ENCODE measurements at places on chromosomes 2 and 18. TPM values are rescaled to one million over a fixed set of nuclear protein-coding genes. Genes with fewer than 3 reads are reported as not detected.

DNA sequence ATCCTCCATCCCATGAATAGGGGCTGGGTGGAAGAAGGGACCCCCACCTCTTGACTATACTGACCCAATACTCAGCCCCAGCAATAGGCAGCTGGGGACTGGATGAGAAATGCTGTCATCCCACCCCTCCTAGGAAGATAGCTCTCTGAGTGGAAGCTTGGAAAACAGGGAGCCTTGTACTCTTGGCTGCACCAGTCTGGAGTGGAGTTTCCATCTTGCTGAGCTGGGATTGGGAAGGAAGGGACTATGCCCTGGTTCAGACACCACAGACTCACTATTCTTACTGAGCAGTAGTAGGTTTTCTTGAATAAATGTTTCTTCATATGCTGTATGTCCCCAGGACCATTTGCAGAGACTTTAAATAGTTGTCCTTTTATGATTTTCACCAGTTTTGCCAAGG is 7.4 kb downstream of the DCAF17 start:
- no peaks in the 10 kb centered on the region for H3K4me1 ChIP-seq
- H3K27ac ChIP-seq: no peak overlapping the region
- no peak overlapping the region for H3K4me3 ChIP-seq

DNA sequence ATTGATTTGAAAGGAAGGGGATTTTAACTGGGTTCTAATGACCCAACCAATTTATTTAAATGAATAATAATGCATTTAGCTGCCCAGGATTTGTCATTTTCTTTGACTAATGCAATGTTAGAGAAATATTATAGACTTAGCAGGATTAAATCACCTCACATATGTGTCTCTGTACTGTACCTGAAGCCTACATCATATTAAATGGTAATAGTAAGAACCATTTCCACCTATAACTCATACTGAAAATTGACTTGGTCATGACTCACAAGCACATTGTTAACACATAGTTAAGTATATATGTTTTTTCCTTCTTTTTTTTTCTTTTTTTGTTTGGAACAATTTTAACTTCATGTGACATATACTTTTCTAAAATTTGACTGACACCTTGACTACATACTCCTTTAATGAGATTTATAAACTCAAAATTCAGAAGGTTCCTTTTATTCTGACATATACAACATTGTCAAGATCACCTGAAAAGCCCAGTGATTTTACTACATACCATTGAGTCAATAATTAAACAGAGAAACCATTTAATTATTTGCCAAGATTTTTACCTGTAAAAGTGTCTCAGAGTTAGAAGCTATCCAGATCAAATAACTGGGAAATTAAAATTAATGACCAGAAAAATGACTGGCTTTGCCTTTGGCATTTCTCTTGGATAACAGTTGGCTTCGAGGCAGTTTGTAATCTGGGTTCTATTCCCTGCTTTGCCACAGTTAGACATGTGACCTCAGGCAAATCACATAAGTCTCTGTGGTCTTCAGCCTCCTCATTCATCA is 58.8 kb upstream of the CDC42EP3 start:
- H3K27me3 ChIP-seq: no peaks in the 10 kb centered on the region
- H3K27ac ChIP-seq: no peak overlapping the region
- no peaks in the 10 kb centered on the region for H3K36me3 ChIP-seq
- no peaks in the 10 kb centered on the region for H3K4me1 ChIP-seq

DNA sequence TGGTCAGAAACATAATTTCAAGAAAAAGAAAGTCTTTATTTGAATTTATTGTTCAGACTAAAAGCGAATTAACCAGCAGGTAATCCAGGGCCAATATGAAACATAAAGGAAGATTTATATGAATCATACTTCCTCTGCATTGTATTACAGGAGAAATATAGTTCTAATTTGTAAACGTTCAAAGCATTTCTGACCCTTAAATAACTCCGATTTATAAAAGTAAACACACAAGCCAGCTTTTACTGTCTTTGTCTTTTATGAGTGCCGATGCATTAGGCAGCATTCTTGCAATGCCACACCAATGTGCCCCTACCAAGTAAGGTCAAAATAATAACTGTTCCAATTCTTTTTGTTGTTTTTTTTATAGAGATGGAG is 118.8 kb upstream of the RBBP8 start:
- no peak overlapping the region for H3K4me3 ChIP-seq
- DNase-seq: no peak
- no peak overlapping the region for H3K27ac ChIP-seq

GRCh38 chr2:49035481-49035880 is 118.8 kb downstream of the FSHR start:
- no peaks in the 10 kb centered on the region for H3K36me3 ChIP-seq
- no peaks in the 10 kb centered on the region for H3K4me1 ChIP-seq
- H3K4me3 ChIP-seq: no peak overlapping the region
- DNase-seq: no peak
- H3K27me3 ChIP-seq: no peaks in the 10 kb centered on the region
- no peak overlapping the region for H3K27ac ChIP-seq

Gene ANKRD62
- total RNA-seq: not detected

Gene EFHD1
- total RNA-seq: 73.5 TPM

DNA sequence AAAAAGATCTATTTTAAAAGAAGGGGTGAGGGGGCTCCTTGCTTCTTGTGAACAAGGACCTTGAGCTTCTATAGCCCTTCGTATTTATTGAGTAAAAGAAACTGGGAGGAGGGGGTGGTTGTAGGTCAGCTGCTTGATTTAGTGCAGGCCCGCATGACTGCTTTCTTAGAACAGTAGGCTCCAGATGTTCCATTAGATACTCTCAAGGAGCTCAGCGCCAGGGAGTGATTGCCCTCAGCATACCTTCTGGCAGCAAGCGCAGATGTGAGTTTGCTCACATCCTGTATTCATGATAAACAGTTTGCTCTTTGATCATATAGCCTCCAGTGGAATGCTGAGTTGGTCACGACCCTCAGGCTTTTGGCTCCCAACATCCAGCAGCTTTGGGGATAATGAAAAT is 108.9 kb upstream of the XPO1 start:
- H3K4me1 ChIP-seq: no peaks in the 10 kb centered on the region
- DNase-seq: no peak
- H3K4me3 ChIP-seq: no peak overlapping the region
- H3K36me3 ChIP-seq: no peaks in the 10 kb centered on the region

Gene TMEM198
- total RNA-seq: 2.3 TPM

Gene IAH1
- 72.2 TPM for total RNA-seq

Gene RHOB
- 38.9 TPM for total RNA-seq

GRCh38 chr18:12659904-12660605 is 2.1 kb upstream of the SPIRE1 start:
- no peak for DNase-seq
- H3K27me3 ChIP-seq: no peaks in the 10 kb centered on the region
- H3K36me3 ChIP-seq: no peaks in the 10 kb centered on the region
- peaks cover 7% of the 10 kb centered on the region for H3K4me1 ChIP-seq
- no peak overlapping the region for H3K4me3 ChIP-seq

DNA sequence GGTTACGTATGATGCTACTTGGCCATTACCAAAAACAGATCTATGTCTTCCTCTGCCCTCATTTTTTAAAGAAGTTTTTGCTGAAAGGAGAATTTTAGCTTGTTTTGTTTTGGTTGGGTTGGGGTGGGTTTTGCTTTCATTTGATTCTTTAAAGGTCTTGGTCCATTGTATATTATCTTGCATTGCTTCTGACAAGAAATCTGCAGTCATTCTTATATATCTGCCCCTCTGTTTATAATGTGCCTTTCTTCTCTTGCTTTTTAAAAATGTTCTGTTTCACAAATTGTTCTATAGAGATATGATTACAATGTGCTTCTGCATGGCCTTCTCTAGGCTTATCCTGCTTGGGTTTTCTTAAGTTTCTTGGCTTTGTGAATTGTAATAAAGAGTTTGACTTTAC is 660.6 kb downstream of the RNF144A start:
- H3K27me3 ChIP-seq: no peaks in the 10 kb centered on the region
- no peaks in the 10 kb centered on the region for H3K4me1 ChIP-seq
- no peak for DNase-seq

GRCh38 chr2:170313347-170313991 is 135.5 kb downstream of the MYO3B start:
- no peak overlapping the region for H3K4me3 ChIP-seq
- DNase-seq: no peak
- no peaks in the 10 kb centered on the region for H3K27me3 ChIP-seq
- H3K36me3 ChIP-seq: no peaks in the 10 kb centered on the region
- H3K4me1 ChIP-seq: no peaks in the 10 kb centered on the region

Gene CHST9
- total RNA-seq: 0.05 TPM

DNA sequence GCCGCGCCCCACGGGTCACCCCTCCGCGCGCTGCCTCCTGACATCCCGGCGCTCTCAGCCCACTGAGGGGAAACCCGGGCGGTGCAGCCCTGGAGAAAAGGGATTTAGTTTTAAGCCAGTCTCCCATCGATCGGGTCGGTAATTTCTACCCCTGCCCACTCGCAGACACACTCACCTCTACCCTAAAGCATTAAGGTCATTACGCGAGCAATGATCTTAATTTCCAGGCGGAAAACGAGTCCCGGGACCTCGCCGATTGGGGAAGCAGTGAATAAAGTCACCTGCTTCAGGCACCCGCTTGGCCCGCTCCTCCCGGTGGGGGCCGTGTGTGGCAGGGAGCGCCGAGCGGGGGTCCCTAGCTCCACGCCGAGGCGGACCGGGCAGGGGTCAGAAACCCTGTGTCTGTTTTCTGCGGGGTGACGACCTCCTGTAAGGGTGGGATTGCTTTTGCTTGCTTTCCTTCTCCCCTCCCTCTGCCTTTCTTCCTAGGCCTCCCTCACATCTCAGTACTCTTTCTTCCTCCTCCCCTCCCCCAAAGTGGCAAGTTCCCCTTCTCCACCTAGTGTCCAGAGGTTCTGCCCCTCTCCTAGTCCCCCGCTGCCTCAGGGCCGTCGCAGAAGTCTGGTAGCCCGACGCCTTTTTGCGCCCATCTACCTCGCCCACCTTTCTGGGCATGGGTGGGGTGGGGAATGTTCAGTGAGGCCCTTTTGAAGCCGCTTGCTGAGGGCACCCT is 142.6 kb downstream of the MEIS1 start:
- peaks cover 23% of the 10 kb centered on the region for H3K4me1 ChIP-seq
- no peaks in the 10 kb centered on the region for H3K36me3 ChIP-seq
- DNase-seq: no peak
- peak overlapping the region; percentile 27 for H3K4me3 ChIP-seq
- no peak overlapping the region for H3K27ac ChIP-seq

Gene GGCX
- 64.1 TPM for total RNA-seq

Gene AGXT
- 0.36 TPM for total RNA-seq

DNA sequence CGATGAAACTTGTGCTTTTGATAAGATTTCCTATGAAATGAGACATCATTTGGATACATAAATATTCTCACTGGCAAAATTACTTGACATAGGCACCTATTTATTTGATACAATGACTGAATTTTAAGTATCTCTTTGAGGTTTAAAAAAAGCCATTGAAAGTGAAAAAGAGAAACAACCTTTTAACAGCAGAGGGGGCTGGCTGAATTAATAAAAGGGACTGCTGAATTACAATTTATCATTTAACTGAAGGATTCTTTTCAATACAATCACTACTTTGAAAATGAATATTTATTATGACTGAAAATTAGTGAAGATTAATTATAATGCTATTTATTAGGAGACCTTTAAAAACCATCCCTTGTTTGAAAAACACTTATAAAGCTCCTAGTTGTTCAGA is 335.3 kb downstream of the DLGAP1 start:
- no peak for DNase-seq
- H3K27me3 ChIP-seq: no peaks in the 10 kb centered on the region
- no peak overlapping the region for H3K4me3 ChIP-seq
- H3K36me3 ChIP-seq: no peaks in the 10 kb centered on the region
- H3K4me1 ChIP-seq: no peaks in the 10 kb centered on the region

DNA sequence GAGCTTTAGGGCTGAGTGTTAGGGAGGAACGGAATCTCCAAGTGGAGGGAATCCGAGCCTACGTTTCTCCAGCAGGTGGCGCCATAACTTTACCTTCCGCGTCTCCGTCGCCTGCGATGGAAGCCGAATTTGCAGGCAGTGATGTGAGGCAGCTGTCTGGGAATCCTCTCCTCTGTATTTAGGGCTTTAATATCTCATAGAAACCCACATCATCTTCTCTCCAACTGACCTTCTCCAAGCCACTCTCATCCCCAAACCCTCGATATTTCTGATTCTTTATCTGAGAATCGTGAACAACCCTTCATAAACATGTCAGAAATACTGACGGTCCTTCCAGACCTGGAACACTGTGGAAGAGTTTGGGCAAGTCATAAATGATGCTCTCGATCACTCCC is 27.5 kb downstream of the SIX2 start:
- H3K4me1 ChIP-seq: no peaks in the 10 kb centered on the region
- H3K4me3 ChIP-seq: no peak overlapping the region
- peaks cover 6% of the 10 kb centered on the region for H3K27me3 ChIP-seq
- DNase-seq: peak; percentile 61

Gene NYAP2
- total RNA-seq: not detected

DNA sequence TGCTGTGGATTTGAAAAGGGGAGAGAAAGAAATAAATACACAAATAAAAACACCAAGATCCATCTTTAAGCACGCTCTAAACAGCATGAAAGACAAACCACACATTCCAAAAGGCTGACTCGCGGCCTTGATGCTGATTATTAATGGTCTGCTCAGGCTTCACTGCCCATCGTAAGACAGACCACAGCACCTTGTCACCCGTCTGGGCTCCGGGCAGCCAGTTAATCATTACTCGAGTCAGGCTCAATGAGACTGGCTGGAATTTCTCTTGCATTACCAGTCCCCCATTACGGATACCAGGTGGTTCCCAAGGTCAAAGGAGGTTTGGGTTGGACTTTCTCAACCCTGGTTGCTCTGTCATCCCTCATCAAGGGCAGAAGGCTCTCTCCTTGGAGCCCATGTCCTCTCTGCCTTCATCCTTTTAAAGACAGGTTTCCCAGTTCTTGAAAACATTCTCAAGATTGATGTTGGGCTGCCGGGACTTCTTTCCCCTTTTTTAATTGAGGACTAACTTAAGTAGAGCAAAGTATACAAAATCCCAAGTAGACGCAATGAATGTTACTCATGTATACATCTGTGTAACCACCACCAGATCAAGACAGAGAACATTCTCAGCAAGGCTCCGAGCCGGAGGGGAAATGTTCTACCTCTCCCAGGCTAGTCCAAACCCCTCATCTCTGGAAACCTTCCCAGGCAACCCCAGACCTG is 8.1 kb downstream of the SMAD7 start:
- peak overlapping the region; percentile 90 for H3K27ac ChIP-seq
- peak; percentile 83 for DNase-seq
- peaks cover 81% of the 10 kb centered on the region for H3K4me1 ChIP-seq
- H3K4me3 ChIP-seq: peak overlapping the region; percentile 14
- peaks cover 4% of the 10 kb centered on the region for H3K36me3 ChIP-seq
- no peaks in the 10 kb centered on the region for H3K27me3 ChIP-seq

Gene TMEM247
- total RNA-seq: not detected

Gene LRRTM1
- not detected for total RNA-seq

Gene LNPK
- 27.3 TPM for total RNA-seq

Gene B3GNT7
- 83.3 TPM for total RNA-seq

Gene LIPG
- total RNA-seq: 92.0 TPM

- no peaks in the 10 kb centered on the region for H3K27me3 ChIP-seq
- H3K4me3 ChIP-seq: no peak overlapping the region
- no peaks in the 10 kb centered on the region for H3K4me1 ChIP-seq
- DNase-seq: no peak
Measured at GRCh38 chr2:1484131-1484884, 71.0 kb downstream of the TPO start.
